CD4-positive, alpha-beta T cell (primary cell): ENCODE measurements at places on chromosomes 3 and 15.

DNA sequence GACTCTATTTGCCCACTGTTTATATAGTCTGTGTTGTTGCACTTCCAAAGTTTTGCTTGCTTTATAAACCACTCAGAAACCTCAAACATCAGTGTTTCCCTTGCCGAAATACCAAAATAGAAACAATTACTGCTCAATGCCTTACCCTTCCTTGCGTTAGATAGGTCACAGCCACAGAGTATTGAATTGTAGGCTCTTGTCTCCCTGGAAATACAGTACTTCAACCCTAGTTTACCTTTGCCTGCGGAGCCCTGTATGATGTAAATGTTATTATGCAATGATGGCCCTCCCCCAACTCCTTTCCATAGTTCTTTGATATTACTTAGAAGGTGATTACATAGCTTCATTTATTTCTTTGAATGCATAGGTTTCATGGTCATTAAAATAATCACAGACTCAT, 44.2 kb downstream of the SOX2 start:
- DNase-seq = no peak

GRCh38 chr3:56694867-56695683, 12.0 kb upstream of the TASOR start:
- DNase-seq = no peak

DNA sequence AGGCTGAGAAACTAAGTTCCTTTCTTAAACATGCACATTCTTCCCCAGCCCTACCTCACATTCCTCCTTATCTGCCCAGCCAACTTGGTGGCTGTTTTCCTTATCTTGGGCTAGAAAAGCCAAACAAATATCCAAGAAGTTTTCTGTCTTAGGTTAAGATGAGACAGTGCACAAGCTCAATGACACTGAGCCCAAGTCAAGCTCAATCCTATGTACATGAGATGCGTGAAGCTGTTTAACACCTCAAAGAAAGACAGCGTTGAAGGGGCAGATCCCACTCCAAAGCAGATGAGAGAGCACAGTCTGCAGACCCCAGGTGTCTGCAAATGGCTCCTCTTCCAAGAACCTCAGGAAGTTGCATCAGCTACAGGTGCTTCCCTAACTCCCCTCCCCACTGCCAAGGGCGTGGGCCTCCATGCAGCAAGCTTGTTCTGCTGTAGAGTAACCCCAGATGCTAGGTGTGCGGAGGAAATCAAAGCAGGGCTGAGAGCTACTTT, 16.6 kb downstream of the LRRC2 start:
- DNase-seq = no peak

- DNase-seq = no peak
These were observed at the start of gene NDN for GRCh38 chr15:23687143-23687470. Gene NDN, minus strand, starts transcription at chr15:23687305. Its CDS starts 88 bp downstream, at chr15:23687217.

DNA sequence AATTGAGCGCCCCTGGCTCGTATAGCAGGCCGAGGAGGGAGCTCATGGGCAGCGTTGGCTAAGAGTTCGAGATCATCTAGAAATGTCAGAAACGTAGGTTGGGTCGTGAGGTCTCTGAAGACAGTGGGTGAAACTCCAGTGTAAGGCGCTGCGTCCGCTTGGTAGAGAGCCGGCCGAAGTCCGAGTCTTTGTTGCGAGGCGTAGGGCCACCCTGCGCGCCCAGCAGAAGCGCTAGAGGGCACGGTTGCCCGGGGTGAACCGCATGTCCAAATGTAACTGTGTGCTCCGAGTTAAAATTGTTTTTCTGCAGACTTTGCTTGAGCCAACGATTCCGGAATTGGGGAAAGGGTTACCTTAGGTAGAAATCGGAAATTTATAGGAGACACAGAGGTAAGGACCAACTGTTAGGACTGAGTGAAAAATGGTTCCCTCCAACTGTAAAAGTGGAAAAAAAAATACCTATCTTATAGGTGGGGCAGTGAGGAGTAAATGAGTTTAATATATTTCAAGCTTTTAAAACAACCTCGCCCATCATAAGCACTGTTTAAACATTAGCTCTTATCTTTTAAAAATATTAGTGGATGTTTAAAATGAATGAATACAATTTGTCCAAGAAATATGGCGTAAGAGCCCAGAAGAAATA, 993 bp upstream of the SIAH2 start:
- no peak for DNase-seq

DNA sequence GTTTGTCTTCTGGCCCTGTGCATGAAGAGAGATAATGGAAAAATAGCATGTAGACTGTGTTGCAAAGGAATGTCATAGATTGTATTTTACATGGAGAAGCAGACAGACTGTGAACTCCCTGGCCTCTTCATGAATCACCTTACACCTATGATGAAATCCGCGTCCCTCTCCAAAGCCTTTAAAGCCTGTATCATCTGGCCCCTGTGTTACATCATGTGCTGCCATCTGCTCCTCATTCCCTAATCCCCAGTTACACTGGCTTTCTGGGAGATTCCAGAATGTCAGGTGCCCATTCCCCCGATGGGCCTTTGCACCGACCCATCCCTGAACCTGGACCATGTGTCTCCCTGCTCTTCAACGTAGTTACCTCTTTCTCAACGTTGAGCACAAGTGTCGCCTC, 190.8 kb downstream of the ADAMTSL3 start:
- DNase-seq = no peak

- DNase-seq = no peak
These were observed 41.0 kb upstream of the ZNF280D start for GRCh38 chr15:56774356-56774755.

- DNase-seq = peak; percentile 88
These were observed 15.0 kb upstream of the ZBED2 start for GRCh38 chr3:111610189-111610588.

- no peak for DNase-seq
These were observed 63.6 kb downstream of the FAM81A start for GRCh38 chr15:59501597-59501996.

DNA sequence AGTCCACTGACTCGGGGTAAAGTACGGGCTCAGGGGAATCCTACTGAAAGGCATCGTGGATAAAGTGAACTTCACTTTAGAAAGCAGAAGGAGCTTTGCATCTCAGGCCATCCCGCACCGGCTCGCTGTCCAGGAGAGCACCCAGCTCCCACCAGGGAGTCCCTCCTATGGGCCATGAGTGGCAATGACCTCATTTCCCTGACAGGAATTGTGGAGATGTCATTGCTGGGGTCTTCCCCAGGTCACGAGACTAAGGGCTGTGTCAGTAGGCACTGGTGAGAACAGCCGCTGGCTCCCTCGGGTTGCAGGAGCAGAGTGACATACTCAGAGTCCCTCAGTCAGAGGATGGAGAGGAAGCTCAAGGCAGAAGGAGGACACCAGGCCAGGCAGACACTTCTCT, 97.3 kb downstream of the XXYLT1 start:
- DNase-seq = no peak

DNA sequence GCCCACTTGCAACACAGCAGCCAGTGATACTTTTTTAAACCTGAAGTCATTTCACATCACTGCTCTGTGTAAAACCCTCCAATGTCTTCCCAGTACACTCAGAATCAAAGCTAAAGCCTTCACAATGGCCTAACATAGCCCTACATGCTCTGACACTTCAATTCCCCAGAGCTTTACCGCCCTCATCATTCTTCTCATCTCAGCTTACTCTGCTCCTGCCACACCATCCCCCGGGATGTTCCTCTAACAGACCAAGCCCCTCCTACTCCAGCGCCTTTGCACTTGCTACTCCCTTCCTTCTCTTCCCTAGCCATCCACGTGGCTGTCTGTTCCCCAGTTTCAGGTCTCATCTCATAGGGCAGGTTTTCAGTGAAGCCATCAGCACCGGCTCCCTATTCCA, 194.0 kb downstream of the SSR3 start:
- DNase-seq = no peak

DNA sequence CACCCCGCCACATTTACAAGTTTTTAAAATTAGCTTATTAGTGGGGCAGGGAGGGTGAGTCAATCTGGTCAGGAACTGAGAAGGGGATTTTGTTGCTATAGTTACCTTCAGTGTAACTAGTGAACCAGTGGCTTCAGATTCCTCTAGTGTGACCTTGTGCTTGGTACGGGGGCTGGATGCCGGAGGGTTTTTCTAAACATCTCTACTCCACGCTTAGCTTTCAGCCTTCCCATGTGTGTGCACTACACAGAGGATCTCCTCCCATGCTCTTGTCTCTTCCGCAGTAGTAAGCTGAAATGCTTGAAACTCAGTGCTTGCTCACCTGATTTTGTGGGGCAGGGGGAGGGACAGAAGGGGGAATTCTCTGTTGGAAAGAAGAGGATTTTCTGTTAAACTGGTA, 67.9 kb upstream of the AKAP13 start:
- DNase-seq = no peak

DNA sequence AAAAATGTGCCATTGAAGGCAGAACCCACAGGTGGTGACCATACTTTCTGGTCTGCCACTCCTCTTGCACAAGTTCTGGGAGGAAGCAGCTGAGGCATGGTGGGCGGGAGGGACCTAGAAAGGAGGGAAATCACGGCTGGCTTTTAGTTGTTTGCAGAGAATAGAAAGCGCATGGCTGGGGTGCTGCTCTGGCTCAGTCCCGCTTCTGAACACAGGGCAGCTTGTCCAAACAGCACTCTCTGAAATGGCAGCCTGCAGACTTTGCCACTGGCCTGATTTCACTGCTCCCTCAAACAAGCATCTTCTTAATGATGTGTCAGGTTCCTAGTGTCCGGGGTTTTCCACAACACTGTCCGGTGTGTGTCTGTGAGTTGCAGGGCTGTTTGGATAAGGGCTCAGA, 76.7 kb downstream of the AAGAB start:
- no peak for DNase-seq

- no peak for DNase-seq
These were observed 1.9 kb downstream of the CNBP start for GRCh38 chr3:129181819-129182218.
